ENCODE measurements at places on chromosomes 5 and 9.
A peak's percentile ranks its signal among the peaks of the same experiment; 100 is the strongest.

DNA sequence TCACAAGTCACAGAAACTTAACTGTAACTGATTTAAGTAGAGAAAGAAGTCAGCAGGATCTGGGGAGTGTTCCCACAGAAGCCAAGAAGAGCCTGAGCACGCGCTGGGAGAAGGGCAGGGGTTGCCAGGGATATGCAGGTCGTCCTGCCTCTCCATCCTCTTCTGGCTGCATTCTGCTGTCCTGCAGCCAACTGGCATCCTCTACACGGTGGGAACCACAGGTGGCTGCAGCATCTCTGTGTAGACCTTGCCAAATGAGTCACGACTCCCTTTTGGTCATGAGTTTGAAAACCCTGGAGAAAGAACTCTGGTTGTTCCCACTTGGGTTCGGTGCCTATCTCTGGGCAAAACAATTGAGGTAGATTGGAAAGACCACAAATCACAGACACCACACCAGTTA, 38.4 kb upstream of the PCA3 start:
- no peak for DNase-seq

DNA sequence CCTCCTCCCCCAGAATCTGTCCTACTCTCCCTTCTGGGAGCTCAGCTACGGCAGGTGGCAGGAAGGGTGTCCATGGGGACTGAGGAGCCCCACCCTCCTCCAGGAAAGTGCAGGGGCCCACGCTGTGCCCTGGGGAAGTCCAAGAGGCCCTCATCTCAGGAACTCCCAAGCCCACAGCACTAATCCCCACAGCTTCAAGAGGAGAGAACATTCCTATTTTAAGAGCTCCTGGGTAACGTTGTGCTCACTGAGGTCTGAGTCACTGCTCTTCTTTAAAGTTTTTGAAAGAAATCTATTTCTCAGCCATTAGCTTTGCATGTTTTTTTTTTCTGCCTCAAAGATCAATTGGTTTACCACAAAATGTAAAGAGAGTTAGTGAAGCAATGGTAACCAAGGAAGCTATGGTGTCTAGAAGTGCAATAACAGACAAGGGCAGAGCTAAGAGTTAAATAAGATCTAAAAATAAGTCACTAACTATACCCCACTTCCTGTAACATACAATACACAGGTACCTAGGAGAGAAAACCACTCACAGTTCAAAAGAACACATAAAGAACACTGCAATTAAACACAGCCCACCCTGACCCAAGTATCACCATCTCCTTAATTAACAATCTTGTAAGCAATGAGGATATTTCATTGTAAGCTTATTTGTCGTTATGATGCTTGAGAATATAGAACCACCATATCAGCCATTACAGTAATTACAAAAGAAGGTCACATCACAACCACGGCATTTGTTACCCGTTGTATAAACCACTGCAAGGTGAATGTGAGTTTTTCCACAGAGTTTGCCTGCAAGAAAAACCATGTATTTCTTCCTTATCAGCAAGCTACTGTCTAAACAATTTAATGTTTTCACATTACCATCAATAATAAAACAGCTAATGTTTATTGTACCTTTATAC, 382.3 kb upstream of the SLC30A5 start:
- no peak for DNase-seq

DNA sequence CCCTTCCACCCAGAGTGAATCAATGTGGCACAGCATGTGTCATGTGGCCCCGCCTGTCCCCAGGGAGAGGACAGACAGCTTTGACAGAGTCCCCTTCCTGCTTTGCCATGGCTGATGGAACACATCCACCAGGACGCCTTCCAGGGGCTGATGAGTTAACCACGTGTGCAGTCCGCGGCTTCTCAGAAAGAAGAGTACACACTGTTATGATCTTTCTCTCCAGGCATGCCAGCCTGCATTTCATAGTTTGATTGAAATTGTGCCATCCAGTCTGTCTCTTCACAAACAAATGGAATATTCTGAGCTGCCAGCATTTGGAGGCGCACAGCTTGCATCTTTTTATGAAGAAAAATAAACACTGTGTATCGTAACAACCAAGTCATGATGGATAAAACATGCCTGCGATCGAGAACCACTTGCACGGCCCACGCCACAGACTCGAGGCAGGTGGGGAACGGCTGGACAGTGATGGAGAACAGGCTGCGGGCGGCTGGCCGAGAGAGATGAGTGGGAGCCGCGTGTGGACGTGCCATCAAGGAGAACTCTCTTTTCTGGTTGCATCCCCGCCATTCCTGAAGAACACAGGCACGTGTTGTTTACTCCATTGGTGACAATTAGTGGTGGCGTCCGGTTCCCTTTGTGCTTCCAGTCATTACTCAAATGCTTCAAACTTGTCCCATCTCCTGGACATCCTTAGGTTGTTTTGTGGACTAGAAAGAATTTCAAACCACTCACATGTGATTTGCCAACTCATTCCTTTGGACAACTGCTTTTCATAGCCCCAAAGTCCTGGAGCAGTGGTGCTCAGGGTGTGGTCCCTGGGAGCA, 220.2 kb downstream of the AGTPBP1 start:
- DNase-seq, result no peak

GRCh38 chr9:32161209-32161608, 223.2 kb upstream of the ACO1 start:
- DNase-seq, result no peak

- DNase-seq, result no peak
Observed at GRCh38 chr5:10604975-10605374, 41.1 kb downstream of the ANKRD33B start.

- no peak for DNase-seq
Observed at GRCh38 chr9:71863631-71864030, 47.4 kb downstream of the ABHD17B start.

DNA sequence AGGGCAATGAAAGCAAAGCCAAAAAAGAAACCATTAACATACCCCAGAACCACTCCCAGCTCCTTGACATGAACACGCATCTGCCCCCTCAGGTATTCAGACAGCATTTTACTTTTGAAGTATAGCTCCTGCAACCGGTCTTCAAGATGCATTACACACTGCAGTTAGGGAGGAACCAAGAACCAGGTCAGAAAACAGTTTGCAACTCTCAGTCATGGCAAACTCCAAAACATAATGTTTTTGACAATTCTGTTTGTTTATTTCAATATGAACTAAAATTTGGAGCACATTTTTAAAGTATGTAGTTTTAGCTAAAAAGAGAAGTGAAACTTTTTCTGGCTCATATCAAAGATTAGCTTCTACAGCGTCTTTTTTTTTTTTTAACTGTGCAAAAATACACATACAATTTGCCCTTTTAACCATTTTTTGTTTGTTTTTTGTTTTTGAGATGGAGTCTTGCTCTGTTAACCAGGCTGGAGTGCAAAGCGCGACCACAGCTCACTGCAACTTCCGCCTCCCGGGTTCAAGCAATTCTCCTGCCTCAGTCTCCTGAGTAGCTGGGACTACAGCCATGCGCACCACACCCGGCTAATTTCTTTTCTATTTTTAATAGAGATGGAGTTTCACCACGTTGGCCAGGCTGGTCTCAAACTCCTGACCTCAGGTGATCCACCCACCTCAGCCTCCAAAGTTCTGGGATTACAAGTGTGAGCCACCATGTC, 12.2 kb upstream of the RAPGEF6 start:
- no peak for DNase-seq

- DNase-seq, result peak; percentile 11
Observed at GRCh38 chr5:96680759-96681470, 18.7 kb downstream of the CAST start.

DNA sequence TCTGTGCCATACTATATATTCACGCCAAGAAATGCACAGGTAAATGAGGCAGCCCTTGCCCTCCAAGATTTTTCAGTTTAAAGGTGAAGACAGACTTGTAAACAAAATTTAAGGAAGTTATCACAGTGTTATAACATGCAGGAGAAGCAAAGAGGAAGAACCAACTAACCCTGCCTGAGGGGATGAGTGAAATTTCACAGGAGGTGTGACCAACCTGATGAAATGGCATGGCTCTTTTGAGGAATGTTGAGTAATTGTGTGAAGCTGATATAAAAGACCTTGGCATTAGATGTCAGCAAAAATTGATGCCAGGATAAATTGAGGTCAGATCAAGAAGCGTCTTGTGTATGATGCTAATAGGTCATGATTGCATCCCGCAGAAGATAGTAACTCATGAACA, 86.5 kb downstream of the HCN1 start:
- DNase-seq, result no peak

GRCh38 chr5:78545406-78545805, 103.2 kb downstream of the LHFPL2 start:
- DNase-seq, result no peak

GRCh38 chr9:28050046-28050445, 476.8 kb upstream of the C9orf72 start:
- DNase-seq, result no peak

DNA sequence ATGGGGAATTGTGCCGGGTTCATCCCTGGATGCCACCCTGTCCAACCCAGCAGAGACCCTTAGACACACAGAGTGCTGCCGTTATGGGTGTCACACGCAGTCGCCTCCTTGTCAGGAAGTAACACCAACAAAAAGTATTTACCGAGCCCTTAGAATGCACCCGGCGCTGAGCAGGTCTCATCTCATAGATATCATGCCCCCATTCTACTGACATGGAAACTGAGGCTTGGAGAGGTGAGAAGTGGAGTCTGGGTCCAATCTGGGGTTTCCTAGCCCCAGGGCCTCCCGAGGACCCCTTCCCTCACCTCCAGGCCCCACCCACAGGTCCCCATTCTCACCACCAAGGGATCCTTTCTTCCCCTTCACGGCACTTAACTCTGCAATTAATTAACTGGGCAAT, 36.8 kb upstream of the BARHL1 start:
- DNase-seq, result no peak

- DNase-seq, result no peak
Observed at GRCh38 chr5:93221-93980, 1.4 kb downstream of the PLEKHG4B start.

DNA sequence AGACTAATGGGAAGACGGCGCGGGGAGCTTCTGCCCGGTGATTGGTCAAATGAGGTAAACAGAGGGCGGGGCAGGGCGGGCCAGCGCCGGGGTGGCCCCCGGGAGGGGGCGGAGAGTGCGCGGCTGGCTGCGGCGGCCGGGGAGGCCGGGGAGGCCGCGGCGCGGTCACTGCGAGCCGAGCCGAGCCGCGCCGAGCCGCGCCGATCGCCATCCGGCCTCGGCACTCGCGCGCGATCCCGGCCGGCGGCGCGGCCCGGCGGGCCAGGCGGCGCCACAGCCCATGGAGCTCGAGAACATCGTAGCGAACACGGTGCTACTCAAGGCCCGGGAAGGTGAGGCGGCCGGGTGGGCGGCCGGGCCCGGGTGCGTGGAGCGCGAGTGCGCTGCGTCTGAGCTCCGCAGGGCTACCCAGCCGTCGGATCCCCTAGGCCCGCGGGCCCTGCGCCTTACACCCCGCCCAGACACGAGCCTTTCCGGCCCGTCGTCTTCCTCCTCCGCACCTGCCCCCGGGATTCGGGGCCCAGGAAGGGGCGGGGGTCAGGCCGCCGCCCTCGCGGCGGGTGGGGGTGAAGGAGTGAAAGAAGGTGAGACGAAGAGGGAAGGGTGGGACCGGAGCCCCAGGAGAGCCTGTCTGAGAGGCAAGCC, at the start of gene GRK6:
Gene GRK6, plus strand, starts transcription at position 111 of the 645 bp plus-strand sequence. Its CDS starts 170 bp downstream, at position 281.
- DNase-seq, result no peak

DNA sequence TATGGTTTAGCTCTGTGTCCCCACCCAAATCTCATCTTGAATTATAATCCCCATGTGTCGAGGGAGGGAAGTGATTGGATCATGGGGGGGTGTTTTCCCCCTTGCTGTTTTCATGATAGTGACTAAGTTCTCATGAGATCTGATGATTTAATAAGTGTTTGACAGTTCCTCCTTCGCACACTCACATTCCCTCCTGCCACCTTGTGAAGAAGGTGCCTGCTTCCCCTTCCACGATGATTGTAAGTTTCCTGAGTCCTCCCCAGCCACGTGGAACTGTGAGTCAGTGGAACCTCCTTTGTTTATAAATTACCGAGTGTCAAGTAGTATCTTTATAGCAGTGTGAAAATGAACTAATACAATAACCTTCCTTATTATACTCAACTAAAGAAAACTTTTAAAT, 24.3 kb upstream of the TEX10 start:
- no peak for DNase-seq

GRCh38 chr9:18297056-18297841, 176.7 kb upstream of the ADAMTSL1 start:
- peak; percentile 53 for DNase-seq

DNA sequence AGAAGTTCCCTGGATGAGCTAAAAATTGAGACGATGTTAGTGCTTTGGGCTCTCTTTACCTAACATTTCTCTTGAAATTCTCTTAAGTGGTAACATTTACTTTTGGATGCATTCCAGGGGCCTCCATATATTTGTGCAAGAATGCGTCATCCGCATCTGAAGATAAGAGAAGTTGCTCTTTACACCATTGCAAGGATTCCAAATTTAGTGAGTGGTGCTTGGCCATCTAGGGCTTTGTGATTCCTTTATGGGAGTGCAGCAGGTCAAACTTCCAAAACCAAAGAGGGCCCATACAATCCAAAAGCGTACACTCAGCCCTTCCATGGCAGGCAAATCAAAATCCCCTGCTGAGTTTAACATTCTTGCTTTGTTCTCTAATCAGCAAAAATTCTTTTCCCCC, 102.0 kb upstream of the DMAC1 start:
- no peak for DNase-seq

- DNase-seq, result no peak
Observed at GRCh38 chr5:139955053-139955605, 88.0 kb downstream of the NRG2 start.

- no peak for DNase-seq
Observed at GRCh38 chr9:125255781-125256391, 5.7 kb upstream of the GAPVD1 start.

DNA sequence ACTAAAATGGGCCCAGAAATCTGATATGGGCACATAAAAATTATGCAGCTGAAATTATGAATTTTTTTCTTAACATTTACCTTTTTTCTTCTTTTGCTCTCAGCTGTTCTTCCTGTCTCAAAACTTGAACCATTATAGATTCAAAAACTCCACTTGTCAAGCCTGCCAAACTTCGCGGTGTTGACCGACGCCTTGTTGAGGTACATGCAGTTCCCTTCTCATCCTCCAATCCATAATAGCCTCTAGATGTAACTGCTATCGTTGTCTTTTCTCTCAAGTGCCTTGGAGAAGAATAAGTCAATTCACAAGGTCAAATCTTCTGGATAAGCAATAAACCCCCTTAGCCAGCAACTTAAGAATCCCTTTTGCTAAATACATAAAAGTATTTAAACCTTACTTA, 27.2 kb downstream of the RANBP6 start:
- no peak for DNase-seq

- no peak for DNase-seq
Observed at GRCh38 chr5:78675956-78676730, 27.6 kb upstream of the LHFPL2 start.

- no peak for DNase-seq
Observed at GRCh38 chr5:93717162-93717561, 24.2 kb downstream of the POU5F2 start.
